ENCODE measurements at places on chromosomes 3 and 15.

DNA sequence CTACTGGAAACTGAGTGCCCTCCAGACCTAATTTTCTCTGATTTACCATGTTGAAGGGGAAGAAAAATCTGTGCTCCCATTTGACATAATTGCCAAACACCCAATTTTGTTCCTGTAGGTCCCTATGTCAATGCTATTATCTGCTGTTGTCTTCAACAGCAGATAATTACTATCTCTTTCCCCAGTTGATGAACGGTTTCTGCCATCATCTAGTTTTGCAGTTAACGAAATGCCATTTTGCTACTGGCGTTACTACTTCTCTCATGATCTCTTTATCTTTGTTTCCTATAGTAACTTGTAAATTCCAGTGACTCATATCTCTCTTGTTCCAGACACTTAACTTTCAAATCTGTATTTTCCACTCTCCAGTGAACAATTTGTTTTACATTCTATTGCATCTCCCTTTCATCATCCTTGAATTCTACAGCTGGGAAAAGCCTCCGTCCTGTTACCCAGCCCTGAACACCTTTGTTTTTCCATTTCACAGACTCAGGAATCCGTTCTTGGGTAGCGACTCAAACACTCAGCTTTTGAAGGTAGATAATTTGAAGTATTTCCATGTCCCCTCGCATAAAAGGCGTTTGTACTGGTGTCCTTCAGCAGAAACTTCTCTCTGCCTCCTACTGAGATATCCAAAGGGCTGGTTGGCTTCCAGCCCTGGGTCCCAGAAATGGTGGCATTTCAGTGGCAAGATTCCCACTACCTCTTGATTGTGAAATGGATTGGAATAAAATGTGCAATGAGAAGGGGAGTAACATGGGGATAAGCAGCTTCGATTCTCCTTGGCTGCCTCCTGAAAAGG lies 111.7 kb downstream of the FOXB1 start:
- DNase-seq, result no peak

GRCh38 chr15:100034191-100034590 lies 301.0 kb upstream of the LYSMD4 start:
- DNase-seq, result no peak

DNA sequence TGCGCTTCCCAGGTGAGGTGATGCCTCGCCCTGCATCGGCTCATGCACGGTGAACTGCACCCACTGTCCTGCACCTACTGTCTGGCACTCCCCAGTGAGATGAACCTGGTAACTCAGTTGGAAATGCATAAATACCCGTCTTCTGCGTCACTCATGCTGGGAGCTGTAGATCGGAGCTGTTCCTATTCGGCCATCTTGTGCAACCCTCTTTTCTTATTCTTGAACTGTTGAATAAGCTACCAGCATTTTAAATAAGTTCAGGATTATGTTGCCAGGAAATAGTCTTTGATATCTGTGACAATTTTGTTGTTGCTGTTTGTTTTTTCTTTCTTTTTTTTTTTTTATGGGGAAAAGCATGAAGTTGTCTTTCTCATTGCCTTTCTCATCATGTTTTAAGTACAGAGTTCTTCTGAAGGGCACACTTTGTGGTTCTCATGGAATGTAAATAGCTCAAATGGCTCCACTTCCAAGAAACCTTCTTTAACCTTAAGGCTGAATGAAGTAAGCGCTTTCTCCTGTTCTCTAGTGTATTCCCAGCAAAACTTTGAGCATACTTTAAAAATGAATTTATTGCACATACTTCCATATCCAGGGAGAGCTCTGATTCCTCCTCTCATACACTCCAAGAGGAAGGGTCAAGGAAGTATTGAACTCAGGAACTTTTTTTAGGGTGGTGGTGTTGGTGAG lies 468.0 kb upstream of the TBL1XR1 start:
- DNase-seq, result no peak

DNA sequence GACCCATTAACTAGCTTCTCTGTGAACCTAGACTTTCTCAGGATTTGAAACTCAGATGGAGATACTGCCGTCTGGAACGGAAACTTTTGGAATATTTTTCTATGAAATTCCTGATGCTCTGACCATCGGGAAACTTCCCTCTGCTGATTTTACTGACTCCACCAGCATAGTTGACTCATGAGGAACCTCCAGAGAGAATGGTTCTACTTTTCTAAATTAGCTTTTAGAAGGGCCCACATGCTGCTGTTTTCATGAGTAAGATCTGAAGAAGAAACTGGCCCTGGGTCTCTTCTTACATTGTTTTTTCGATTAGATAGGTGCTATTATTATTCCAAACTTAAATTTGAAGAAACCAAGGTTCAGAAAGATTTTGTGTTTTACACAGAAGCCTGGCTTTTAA lies 326.3 kb upstream of the NR2E3 start:
- no peak for DNase-seq

GRCh38 chr3:7536510-7536909 lies 675.6 kb downstream of the GRM7 start:
- DNase-seq, result no peak

GRCh38 chr3:124577494-124578167 lies 152.6 kb upstream of the UMPS start:
- no peak for DNase-seq

- DNase-seq, result no peak
Observed at GRCh38 chr3:14467814-14468620, 65.6 kb downstream of the SLC6A6 start.

DNA sequence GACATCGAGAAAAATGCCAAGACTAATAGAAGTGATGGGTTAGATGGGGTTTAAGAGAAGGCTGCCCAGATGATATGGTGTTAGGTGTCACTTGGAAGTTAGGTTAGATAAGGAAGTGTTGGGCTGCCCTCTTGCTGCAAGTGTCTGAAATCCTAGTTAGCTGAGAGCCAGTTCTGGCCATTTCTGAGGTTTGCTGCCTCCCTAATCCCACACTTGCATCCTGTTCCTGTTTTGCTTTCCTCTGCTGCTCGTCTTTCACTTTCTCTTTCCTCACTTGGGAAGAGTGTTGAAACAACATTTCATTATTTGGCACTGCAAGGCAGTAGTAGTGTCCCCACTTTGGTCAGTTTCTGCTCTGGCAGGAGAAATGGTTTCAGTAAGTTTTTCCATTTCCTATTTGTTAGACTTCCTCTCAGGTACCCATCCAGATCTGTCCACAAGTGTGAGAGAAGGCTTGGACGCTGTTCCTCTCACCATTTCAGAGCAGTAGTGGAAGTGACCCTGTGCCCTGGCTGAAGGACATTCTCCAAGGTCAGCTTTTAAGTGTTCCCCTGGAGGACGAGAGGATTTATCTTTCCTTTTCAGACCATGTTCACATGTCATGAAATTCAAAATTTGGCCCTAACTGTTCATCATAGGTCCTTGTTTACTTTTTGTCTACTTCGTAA lies 93.3 kb downstream of the ADAMTSL3 start:
- DNase-seq, result no peak

- DNase-seq, result no peak
Observed at GRCh38 chr3:31476209-31476608, 56.5 kb upstream of the STT3B start.

DNA sequence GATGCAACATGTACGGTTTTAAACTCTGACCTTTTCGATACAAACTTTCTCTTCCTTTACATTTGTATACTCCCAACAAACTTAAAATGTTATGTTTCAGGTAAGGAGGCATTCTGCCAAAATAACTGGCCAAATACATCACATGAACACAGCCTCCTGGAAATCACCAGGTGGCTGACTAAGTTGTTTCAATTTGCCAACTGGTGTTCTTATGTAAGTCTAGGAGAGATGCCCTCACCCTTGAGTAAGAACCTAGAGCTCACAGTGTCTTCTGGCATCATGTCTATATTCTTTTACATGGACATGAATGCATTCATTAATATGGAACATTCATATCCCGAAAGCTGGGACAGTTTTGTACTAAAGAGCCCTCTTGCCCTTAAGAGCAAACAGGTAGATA lies 341.1 kb upstream of the NR2F2 start:
- no peak for DNase-seq

DNA sequence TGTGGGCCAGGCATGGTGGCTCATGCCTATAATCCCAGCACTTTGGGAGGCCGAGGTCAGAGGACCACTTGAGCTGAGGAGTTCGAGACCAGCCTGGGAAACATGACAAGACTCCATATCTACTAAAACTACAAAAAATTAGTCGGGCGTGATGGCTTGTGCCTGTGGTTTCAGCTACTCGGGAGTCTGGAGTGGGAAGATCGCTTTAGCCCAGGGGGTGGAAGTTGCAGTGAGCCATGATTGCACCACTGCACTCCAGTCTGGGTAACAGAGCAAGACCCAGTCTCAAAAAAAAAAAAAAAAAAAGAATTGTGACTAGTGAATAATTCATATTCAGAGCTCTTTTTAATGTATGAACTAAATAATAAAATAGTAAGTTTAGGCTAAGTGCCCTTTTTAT lies 87.8 kb upstream of the TSEN2 start:
- no peak for DNase-seq
